Esophagus mucosa (tissue), 1 donor: ENCODE measurements at places on chromosomes 12 and 14.

GRCh38 chr12:67928621-67929383 is 60.4 kb upstream of the IFNG-AS1 start:
- ATAC-seq, result no peak

GRCh38 chr12:55699471-55700055 is 8.1 kb downstream of the ITGA7 start:
- no peak for ATAC-seq

DNA sequence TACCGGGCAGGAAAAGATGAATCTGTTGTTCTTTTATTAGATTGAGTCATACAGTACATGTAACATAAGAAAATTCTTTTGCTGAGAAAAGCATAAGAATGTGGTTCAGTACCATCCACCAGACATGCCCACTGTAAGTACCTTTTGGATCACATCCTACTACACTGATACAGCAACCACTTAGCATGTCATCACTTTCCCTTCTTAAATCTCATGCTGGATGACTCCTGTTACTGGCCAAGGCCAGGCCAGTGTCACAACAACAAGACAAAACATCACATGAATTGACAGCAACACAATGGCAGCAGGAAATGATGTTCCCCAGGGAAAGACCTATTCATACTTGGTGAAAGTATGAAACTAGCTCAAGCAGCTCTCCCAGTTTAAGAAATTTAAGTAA is 46.4 kb downstream of the STXBP6 start:
- no peak for ATAC-seq

DNA sequence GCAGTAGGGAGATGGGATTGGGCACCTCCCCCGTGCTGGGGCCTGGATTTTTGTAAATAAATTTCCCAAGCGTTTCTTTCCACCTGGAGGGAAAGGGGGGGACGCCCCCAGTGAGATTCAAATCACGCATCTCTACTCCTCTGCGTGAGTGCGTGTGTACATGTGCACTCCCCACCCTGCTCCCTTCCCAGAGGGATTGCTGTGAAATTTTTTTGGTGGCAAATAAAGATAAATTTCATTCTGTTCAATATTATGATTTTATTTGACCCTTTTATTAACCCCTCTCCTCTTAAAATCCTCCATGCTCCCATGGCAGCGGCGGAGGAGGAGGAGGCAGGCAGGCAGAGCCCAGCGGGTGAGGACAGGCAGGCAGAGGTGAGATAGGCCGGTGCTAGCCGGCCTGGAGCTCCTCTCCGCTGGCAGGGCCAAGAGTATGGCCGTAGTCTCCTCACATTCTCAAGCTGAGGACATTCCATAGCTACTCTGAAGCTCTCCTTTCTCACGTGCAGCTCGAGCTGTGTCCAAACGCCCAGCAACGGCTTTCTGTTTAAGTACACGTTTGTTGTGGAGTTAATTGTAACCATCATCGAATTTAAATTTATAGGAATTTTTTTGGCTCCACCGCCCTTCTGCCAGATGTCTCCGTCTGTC is 1.5 kb upstream of the HOTAIR start:
- no peak for ATAC-seq

DNA sequence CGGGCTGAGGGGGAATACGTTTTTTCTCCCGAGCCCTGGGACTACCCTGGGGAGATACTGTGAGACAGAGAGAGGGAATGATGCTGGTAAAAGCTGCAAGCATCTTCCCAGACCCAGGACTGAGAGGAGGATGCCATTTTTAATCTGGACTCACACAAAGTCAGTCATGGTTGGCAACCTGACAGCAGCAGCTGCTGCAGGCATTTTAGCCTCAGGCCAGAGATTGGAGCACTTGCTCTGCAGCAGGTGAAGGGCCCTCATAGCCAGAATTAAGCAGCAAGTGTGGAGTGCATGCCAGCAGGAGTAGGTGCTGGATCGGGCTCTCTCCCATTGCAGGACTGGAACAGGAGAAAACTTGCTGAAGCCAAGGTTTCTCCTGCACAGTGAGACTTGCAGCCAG is 361.1 kb upstream of the CLEC14A start:
- ATAC-seq, result no peak

DNA sequence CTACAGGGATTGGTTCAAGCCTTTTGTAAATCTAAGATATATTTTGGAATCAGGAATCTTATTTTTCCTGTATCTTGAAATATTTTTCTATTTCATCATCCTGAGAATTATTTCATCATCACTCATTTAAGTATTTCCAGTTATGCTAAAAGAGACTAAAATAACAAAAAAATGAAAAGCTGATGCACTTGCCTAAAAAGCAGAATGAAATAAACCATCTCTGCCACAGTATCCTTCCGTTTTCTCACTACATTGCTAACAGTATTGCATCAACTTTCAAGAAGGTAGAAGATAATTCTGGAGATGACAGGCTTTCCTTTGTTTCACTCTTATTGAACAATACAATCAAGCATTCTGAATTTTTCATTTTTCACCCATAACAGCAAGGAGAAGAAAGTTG is 31.1 kb upstream of the EIF5 start:
- no peak for ATAC-seq

DNA sequence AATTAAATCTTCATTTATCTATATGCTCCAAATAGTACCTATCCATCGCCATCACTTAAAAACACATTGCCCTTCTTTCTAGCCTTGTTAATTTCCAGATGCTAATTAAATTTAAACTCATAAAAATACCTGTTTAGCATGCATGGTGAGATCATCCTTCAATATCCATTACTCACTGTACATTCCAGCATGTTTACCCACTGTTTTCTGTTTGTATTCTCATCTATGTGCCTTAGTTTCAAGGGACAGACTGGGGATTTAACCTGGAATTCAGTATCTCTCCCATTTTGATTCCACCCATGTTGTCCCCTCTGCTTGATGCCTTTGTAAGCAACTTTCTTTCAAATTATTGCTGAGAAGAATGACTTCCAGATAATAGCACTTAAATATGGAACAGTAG is 208.0 kb downstream of the SPTSSA start:
- ATAC-seq, result no peak

DNA sequence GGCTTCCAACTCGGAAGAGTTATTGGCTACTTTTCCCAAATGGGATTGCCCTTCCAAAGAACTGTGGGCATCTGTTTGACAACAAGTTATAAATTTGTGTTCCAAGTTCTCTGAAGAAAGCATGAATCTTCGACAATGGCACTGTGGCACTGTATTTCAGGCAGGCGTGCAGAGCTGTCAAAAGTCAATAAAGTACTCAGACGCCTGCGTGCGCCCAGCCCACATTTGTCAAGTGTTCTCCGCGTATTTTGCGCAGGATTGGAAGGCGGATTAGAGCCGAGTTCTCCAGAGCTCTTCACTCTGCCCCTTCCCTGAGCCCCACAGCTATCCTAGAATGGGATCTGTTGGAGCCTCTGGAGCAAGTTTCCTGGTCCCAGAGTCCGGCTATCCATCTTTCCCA is 103.2 kb downstream of the SLC25A47 start:
- no peak for ATAC-seq

GRCh38 chr14:38135106-38135867 is 72.4 kb upstream of the SSTR1 start:
- no peak for ATAC-seq

DNA sequence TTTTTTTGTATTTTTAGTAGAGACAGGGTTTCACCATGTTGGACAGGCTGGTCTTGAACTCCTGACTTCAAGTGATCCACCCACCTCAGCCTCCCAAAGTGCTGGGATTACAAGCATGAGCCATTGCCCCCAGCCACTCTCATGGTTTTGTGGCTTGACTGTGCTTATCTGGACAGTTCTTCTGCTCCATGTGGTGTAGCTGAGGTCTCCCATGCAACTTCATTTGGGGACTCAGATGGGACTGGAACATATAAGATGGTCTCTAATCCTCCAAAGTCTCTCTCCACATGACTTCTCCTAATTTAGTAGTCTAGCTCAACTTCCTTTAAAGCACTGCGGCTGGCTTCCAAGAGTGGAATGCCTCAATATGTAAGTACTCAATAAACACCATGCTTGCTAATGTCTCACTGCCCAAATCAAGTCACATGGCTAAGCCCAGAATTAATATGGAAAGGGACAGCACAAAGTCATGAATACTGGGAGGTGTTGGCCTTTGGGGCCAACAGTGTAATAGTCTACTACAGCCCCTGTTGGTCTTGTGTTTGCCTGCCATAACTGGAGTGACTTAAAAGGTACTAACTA is 7.4 kb downstream of the INHBC start:
- ATAC-seq, result no peak

GRCh38 chr12:21528953-21529352 is 2.9 kb downstream of the SPX start:
- no peak for ATAC-seq

GRCh38 chr14:77290705-77291104 is 19.7 kb upstream of the NGB start:
- ATAC-seq, result no peak

DNA sequence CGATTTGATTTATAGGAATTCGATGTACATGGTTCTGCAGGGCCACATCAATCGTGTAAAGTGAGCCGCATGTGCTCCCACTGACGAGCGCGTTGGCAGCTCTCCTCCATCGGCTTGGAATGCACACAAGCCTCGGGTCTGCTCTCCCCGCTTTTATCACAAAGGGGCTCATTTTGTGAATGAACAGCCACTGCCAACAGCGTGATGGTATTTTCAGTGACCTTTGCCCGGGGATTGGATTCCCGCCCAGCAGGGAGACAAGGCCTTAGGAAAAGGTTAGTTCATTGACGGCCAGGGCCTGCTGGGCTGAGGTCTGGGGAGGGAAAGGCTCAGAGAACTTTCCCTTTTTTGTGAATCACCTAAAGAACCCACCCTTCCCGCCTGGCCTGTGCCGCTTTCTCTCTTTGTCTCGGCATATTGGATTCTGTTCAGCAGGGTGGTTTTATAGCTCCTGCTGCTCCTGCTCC is 232.1 kb downstream of the MSRB3 start:
- no peak for ATAC-seq
